ENCODE measurements at places on chromosomes 3 and 15.

DNA sequence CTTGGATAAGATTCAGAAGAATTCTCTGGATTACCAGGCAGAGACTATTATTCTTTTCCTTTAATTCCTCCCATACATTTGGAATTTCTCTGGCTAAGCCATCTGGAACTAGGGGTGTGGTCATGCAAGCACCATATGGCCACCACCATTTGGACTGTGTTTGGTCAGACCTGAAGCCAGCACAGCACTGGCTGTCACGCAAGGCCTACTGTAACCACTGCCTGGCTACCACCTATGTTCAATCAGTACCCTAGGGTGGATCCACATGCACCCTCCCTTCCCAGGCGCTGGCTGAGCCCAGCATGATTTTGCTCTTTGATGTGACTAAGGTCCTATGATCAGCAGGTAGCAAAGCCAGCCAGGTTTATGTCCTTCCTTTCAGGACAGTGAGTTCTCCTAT is 287.8 kb upstream of the GOLIM4 start:
- no peak for DNase-seq

GRCh38 chr3:16186565-16186964 is 12.1 kb downstream of the GALNT15 start:
- DNase-seq = no peak

GRCh38 chr3:141426404-141427034 is 58.2 kb downstream of the ZBTB38 start:
- peak; percentile 72 for DNase-seq

DNA sequence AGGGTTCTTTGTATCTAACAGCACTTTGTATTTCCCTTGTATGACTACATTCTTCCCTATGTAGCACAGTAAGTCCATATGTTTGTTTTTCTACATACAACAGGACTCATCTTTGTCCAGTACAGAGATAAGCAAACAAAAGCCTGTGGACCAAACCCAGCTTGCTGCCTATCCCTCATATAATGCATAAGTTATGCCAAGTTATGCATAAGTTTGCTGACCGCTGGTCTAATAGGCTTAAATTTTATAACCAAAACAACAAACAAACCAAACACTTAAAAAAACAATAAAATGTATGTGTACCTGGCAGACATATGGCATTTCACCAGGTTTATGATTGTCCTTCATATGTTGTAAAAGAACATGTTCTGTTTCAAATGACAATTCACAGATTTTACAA is 56.0 kb downstream of the ZNF280D start:
- peak; percentile 3 for DNase-seq

DNA sequence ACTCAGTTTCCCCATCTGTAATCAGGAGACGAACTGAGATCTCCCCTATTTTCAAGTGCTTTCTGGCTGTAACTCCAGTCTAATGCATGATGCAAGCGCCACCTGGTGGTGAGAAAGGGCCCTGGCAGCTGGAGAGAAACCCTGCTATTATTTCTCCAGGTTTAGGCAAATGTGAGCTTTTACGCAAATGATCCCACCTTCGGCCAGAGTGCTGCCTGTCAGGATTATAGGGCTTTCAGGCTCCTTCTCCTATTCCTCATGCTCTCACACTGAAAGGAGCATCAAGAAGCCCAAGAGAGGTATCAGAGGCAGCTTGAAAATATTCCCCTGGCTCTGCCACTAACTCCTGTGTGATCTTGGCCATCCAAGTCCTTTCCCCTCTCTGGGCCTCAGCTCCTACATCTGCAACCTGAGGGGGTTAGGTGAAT is 93.9 kb upstream of the RASGRF1 start:
- DNase-seq = peak; percentile 64

GRCh38 chr15:23764306-23764705 is 77.2 kb upstream of the NDN start:
- DNase-seq = no peak

DNA sequence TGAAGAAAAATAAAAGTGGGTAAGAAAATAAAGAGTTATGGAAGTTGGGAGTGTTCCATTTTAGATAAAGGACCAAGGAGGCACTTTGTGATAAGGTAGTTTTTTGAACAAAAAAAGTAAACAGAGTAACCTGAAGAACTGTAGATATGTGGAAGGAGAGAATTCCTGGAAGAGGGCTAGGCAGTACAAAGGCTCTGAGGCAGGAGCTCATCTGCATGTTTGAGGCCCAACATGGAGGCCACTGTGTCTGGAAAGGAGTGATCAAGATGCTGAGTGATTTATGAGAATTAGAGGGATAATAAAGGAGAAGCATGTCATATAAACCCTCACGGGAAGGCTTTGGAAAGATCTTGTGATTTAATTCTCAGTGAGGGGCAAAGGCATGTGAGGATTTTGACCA is 126.5 kb downstream of the DTWD1 start:
- DNase-seq = no peak

GRCh38 chr3:194061421-194062030 is 74.4 kb upstream of the HES1 start:
- DNase-seq = no peak

GRCh38 chr3:30682434-30683155 is 76.2 kb downstream of the TGFBR2 start:
- DNase-seq = no peak

DNA sequence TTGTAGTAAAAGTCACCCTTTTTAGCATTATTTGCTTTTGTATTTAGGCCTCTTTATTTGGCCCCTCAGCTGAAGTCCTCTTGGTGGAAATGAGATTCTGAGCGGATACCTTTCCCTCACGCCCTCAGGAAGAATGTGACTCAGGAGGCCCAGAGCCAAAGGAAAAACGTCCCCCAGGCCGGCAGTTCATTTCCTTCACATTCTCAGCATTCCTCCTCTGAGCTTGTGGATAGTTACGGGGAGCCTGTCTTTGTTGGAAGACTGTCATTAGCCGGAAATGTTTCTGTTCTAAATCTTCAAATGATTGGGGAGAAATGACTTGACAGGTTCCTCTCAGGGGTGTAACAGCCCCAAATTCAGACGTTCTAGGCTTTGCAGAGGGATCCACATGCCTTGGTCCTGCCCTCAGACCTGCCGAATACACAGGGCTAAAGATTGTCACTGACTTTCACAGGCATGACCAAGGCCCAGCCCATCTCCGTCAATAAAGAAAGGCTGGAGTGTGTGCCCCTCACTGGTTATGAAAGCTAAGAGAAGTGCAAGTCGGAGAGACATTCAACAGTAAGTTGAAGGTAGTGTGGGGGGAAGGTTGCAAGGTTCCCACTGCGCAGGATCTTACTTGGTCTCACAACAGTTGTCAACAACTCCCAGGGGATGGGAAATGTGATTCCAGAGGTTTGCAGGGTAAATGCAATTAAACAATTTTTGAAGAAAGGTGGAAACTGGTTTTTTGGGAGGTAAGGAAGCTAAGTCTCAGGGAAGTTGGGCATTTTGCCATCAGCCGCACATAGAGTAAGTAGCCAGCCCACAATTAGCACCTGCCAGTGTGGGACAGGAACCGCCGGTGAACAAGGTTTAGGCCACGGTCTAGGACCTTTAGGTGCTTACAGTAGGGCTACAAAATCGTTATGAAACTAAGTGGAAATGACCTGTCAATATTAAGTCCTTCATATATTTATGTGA is 39.7 kb upstream of the MYZAP start:
- no peak for DNase-seq

- no peak for DNase-seq
Observed at GRCh38 chr15:68389936-68390817, 41.8 kb downstream of the ITGA11 start.

DNA sequence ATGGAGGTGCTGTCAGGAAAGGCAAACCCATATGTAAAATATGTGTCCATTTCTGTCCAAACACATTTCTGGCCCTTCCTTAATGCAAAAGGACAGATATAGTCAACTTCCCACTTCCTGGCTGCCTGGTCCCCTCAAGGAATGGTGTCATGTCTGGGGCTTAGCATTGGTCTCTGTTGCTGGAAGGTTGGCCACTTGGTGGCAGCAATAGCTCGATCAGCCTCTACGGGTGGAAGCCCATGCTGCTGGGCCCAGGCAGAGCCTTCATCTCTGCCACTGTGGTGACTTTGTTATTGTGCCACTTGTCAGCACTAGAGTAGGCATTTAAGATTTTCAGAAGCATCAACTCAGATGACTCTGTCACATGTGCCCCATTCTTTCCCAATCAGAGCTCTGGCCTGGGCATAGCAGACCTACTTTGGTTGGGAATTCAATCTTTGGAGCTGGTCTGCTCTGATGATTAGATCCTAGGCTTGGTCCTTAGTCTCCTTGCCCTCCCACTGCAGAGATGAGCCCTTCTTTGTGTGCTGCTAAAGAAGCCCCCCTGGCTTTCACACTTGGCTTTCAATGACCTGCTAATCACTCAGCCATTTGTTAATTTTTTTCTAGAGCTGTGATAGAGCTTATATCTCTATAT is 51.0 kb upstream of the SPSB4 start:
- peak; percentile 77 for DNase-seq

DNA sequence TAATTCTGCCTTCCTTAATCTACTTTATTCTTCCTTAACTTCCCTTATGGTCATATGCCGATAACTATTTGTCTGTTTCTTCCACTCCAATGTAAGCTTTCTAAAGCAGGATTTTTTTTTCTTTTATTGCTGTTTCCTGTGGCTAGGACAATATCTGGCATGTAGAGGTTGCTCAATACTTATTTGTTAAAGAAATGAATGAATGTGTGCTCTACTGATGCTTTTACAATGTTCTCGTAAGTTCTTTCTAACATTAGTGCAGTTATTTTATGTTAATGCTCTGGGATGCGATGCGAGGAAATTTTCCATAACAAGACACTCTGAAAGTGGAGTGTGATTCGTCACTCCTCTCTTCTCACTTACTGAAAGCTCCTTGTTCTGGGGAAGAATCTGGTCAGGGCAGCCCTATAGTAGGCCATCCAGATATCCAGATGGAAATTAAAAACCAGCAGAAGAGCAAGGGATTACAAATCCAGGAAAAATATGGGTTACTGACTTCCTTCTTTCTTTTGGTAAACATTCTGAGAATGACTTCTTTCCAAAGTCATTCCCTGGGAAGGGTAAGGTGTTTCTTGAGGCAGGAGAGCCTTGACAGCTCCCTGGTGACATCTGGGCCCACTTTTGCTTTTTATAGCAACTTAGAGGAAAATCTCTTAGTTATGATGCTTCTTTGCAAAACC is 420.4 kb downstream of the PDCD6IP start:
- no peak for DNase-seq

GRCh38 chr15:89429023-89429422 is 67.4 kb downstream of the RHCG start:
- peak; percentile 20 for DNase-seq

DNA sequence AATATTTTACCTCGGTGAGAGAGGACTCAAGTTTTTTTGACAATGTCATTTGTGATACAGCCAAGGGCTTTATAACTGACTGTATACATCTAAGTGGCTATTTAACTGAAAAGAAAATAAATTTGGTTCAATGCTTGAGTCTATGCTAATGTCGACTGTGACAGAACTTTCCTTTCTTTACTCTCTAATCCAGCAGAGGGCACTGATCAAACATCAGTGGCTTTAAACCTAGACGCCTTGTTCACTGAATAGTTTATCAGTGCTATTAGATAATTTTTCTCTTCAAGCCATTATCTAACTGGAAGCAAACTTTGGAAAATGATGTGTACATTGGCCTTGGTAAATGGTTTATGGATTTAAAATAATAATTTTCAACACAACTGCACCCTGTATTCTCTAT is 285.1 kb downstream of the CHL1 start:
- DNase-seq = peak; percentile 6

- no peak for DNase-seq
Observed at GRCh38 chr3:46214751-46215352, 6.7 kb upstream of the CCR1 start.

DNA sequence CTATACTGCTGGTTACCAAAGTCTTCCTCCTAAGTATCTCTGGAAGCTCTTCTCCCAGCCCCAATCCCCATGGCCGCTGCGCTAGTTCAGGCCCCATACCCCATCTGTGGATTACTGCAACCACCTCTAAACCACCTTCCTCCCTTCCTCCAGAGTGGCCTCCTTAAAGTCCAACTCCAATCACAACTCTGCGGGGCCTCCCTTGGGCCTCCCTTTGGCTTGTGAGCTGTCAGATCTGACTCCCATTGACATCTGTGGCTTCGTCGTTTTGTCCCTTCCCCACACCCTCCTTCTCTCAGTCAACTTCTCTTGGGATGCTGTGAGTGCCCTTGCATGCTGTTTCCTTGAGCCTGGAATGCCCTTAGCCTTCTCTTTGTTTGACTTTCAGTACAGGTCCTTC is 9.3 kb upstream of the HRH1 start:
- no peak for DNase-seq

- no peak for DNase-seq
Observed at GRCh38 chr3:16449369-16449768, 64.1 kb downstream of the RFTN1 start.

DNA sequence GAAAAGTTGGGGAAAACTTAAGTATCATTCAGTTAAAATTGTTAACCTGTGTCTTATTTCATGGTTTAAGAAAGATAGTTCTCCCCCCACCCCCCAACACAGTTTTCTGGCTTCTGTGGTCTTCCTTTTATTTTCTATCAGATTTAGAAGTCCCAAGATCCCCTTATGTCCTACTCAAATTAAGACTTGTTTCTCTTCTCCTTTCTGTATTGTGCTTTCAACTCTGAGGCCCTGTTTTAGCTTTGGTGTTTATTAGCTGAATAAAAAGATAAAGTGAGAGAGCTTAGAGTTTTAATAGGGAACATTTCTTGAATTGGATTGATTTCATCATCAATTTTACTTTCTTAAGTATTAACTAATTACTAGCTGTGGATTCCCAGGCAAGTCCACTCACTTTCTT is 62.6 kb downstream of the AKAP13 start:
- no peak for DNase-seq

DNA sequence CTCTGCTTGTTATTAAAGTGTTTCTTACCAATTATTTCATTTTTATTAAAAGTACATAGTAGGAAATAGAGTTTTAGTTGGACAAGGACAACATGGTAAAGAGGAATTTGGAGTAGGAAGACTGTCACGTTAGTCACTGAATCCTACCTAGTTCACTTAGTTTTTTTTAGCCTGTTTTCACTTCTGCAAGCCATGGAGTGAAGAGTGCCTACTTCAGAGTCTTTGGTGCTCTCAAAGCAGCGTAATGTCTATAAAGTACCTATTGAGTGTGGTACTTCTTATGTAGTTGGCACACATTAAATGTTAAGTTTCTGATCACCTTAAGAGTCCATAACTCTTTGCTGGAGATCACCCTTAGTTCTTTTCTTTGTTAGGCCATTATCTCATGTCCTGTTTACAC is 78.7 kb downstream of the LPP start:
- DNase-seq = no peak

GRCh38 chr3:187367561-187368103 is 553 bp upstream of the RTP4 start:
- no peak for DNase-seq

GRCh38 chr3:53795789-53796560 is 50.2 kb downstream of the CHDH start:
- DNase-seq = peak; percentile 71

GRCh38 chr15:58506064-58506490 is 74.3 kb downstream of the LIPC start:
- DNase-seq = no peak

DNA sequence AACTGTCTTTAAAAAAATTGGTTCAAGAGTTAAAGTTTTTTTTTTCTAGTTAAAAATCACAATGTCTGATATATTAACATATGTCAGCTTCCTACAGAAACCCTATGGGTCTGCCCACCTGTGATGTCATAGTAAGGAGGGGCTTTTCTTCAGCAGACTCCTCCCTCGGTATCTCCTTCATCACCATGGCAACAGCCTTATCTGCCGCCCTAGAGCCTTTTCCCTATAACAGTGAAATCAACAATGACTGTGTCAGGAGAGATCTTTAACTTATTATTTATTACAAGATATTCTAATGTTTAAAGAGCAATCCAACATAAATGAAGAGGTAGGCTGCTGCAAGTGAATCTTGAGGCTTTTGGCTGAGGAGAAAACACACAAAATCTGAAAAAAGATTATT is 138.7 kb downstream of the PEX5L start:
- DNase-seq = peak; percentile 70

All from DMS53 (cell line).